ENCODE measurements at places on chromosomes 12 and 14. TPM values are rescaled to one million over a fixed set of nuclear protein-coding genes. Genes with fewer than 3 reads are reported as not detected.
A peak's percentile ranks its signal among the peaks of the same experiment; 100 is the strongest.

Gene TMEM63C
- 0.77 TPM for total RNA-seq

Gene PYGL
- 82.7 TPM for total RNA-seq

Gene PPM1H
- 1.3 TPM for total RNA-seq

Gene INSM2
- total RNA-seq: not detected

Gene TEAD4
- total RNA-seq: 20.8 TPM

Gene SLC7A7
- total RNA-seq: 1.9 TPM

- DNase-seq: no peak
These were observed 83.7 kb downstream of the PHETA1 start for GRCh38 chr12:111285200-111285599.

DNA sequence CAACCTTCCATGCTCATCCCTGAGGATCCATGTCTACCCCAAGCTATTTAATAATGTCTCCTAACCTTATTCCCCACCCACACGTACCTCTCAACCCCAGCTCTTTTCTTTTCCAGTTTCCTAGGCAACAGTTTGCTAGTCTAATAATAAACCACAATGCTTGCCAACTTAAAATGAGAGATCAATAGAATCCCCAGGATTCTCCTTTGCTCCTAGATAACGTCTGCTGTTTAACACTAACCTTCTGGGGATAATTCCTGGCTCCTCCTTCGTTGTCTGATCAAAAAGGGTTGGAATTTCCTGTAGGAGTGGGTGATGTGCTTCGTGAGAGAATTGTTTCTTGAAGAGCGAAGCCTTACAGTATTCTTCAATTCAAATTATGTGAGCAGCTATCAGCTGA lies 42.2 kb upstream of the DBX2 start:
- no peak for DNase-seq

DNA sequence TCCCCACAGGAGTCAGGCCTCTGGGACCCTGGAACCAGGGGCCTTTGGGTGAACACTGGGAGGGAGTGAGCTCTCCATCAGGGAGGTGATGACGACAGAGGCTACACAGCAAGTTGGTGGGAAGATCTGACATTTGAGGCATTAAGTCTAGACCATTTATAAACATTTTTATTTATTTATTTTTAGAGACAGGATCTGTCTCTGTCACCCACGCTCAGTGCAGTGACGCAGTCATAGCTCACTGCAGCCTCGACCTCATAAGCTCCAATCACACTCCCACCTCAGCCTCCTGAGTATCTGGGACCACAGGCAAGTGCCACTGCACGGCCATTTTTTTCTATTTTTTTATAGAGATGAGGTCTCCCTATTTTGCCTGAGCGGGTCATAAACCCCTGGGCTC lies 53.6 kb downstream of the TEAD4 start:
- DNase-seq: no peak

- DNase-seq: peak; percentile 64
These were observed at the start of gene FAM234B for GRCh38 chr12:13044002-13044905. FAM234B (plus strand) TSS chr12:13044381; CDS start chr12:13044404, 23 bp downstream.

- no peak for DNase-seq
These were observed 343.7 kb downstream of the CACNA1C start for GRCh38 chr12:2396448-2396871.

DNA sequence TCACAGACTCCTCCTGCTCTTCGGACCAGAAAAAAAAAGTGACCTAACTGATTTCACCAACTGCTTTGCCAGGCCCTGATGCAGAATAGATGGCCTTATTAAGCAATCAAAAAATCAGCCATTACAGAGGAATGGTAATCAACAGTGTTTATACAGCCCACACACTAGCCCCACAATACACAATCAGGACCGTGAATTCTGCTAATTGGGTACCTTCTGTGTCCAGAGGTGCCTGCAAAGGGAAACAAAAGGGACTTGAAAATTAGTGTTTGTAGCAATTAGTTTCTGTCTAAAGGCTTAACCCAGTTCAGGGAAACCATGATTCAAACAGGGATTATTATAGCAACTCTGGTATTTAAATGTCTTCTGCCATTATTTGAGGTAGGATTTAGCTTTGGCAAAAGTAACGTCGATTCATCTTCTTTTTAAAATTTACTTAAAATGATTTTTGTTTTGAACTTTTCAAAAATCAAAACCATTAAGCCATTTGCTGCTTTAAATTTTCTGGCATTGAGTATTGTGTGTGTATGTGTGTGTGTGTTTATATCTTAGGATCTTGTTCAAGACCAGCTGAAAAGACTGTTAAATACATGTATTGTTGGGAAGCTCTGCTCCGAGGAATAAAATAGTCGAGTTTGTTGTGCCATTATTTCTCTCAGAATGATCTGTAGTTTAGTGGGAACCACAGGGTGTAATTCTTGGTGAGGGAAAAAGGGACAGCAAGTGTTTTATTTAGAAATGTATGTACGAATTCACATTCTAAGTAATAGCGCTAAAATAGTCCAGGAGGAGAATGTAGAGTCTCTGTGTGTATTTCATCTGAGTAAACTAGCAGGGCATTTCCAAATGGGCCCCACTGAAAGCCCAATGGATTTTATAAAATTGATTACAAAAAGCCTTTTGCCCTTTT lies 156.1 kb downstream of the PTCSC3 start:
- DNase-seq: no peak

DNA sequence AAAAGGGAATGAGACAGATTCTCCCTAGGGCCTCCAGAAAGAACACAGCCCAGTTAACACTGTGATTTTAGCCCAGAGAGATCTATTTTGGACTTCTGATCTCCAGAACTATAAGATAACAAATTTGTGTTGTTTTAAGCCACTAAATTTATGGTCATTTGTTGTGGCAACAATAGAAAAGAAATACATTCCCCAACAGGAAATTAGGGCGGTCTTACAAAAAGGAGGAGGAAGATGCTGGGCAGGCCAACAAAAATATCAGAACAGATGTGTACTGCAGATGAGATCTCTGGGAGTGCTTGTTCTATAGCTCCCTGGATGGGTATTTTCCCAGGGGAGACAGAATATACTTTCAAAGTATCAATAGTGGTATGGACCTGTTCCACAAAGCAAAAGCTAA lies 32.0 kb upstream of the SOCS2 start:
- DNase-seq: peak; percentile 68

- no peak for DNase-seq
These were observed 38.1 kb upstream of the NT5DC3 start for GRCh38 chr12:103879048-103879692.
